Activated CD4-positive, alpha-beta T cell treated with anti-CD3 and anti-CD28 coated beads, Interleukin-2, amount 10 ng/mL, durations not matched to agents 24 days and 14 days (primary cell): ENCODE measurements at places on chromosomes 11 and 22. TPM values are rescaled to one million over a fixed set of nuclear protein-coding genes. Genes with fewer than 3 reads are reported as not detected.

Gene CCDC116
- total RNA-seq, result 0.40 and 0.51 TPM in 2 replicates

Gene UBQLN3
- not detected in 2 replicates for total RNA-seq

Gene SYT12
- total RNA-seq, result not detected in 2 replicates

Gene CDCA5
- total RNA-seq, result 94.4 and 95.1 TPM in 2 replicates

Gene TRIM49C
- not detected in 2 replicates for total RNA-seq
